ENCODE measurements at places on chromosomes 4 and X.
A peak's percentile ranks its signal among the peaks of the same experiment; 100 is the strongest.

DNA sequence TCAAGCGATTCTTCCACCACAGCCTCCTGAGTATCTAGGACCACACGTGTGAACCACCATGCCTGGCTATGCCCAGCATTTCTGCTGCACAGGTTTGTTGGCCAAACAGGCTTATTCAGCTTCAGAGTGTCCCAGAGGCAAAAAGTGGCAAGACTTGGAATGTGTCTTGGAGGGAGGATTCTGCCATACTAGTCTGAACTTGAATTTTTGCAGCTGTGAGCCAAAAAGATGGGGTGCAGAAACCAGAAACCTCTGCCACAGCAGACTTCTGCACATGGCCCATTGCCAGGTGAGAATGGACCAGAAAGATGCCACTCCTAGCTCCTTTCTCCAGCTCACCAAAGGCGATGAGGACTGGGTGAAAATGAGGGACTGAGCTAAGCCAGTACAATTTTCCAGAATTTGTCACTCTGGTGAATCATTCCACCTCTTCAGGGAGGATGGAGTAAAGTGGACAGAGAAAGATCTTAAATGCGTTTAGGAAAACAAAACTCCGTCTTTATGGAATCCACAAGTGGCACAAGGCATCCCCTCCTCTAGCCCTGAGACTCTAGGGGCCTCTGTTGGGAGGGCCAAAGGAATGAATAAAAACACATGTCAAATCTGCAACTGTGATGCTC is 369.1 kb upstream of the CLNK start:
- DNase-seq, result peak; percentile 27

GRCh38 chr4:181677621-181678020 is 565.6 kb upstream of the TENM3 start:
- no peak for DNase-seq

- DNase-seq, result no peak
Observed at GRCh38 chr4:101475246-101475645, 127.9 kb upstream of the PPP3CA start.

DNA sequence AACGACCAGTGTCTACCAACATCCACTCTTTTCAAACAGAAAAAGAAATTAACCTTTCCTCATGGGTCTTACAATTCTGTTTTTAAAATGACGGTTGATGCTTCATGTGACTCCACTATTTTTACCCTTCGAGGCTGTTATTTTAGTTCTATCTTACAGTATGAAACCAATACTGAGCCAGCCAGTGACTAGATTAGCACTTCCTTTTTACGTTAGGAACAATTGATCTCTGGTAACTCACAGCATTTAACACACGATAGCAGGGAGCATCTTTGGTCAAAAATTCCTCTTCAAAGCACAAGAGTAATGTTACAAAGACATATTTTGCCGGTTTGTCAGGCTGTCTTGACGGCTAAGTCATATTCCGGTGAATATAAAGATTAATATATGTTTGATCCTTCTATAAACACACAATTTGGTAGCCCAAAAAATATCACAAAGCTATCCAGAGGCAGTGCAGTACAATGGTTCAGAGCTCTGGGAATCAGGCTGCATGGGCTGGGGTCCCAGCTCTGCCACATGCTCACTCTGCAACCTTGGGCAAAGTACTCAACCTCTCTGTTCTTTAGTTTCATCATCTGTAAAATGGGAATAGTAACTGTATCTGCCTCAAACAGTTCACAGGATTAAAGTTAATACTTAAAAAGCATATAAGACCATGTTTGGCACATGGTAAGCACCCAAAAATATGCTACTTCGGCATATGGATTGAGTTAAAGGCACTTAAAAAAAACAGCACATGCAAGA is 62.9 kb upstream of the TXK start:
- no peak for DNase-seq

DNA sequence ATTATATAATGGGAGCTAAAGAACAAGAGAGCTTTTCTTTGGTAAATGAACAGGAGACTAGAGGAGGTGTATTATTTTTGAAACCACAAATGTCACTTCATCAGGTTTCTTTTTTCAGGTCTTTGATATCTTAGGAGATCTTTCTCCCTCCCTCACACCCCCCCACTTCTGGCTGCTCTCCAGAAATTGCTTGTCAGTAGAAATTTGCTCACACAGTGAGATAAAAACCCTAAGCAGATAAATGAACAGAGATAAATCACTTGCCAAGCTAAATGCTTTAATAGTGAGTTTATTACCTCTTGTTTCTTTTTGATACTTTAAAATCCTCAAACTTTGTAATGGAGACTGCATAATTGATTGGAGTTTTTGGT is 421.2 kb upstream of the TENM3 start:
- peak; percentile 55 for DNase-seq

GRCh38 chr4:36966756-36967460 is 277.6 kb upstream of the NWD2 start:
- no peak for DNase-seq

DNA sequence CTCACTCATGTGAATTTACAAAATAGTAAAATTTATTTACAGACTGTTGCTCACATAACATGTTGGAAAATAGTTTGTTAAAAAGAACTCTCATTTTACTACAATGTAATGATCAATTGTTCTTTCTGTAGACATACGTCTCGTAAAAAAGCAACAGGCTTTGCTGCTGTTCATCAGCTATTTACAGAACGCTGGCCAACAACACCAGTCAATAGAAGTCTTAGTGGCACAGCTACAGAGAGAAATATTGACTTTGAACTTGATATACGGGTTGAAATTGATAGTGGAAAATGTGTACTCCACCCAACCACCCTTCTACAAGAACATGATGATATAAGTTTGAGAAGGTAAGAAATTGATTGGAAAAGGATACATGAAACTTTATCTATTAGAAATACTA is 47.6 kb upstream of the ADAD1 start:
- DNase-seq, result no peak

GRCh38 chr4:146099585-146099984 is 75.9 kb upstream of the LSM6 start:
- DNase-seq, result no peak

DNA sequence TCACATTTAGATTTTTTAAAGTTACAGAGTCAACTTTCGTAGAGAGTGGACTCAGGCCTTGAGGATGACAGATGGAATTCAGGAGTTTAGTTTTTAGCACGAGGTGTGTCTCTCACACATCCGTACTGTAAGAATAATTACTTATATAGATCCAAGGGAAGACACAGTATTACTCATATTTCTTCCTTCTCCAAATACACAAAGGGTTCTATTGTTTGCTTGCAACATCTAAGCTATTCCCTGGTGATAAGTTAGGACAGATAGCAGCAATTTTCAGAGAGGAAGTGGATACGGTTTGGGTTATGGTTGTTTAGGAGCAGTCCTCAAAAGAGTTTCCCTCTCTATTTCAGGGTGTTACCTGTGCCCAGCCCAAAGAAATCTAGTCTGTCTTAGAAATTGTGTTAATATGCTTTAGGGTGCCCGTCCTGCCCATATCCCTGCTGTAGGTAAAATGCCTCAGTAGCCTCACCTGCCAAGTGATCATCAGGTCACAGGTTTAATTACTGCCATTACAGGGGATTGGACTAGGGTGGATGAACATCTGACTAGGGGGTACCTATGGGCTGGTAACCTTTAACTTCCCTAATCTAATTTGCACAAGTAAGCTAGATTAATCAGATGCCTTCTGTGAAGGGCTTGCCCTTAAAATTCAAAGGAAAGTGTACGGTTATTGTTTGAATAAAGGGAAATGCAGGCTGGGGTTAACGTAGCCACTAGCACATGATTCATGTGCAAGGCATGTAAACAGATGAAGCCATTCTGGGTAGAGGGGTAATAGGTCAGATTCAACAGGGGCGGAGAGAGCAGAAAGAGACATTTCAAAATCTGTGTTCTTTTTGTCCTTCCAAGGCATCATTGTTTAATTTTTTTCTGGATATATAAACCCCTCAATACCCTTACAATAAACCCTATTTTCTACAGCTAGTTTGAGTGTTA is 8.7 kb upstream of the PPP3CA start:
- DNase-seq, result peak; percentile 83

DNA sequence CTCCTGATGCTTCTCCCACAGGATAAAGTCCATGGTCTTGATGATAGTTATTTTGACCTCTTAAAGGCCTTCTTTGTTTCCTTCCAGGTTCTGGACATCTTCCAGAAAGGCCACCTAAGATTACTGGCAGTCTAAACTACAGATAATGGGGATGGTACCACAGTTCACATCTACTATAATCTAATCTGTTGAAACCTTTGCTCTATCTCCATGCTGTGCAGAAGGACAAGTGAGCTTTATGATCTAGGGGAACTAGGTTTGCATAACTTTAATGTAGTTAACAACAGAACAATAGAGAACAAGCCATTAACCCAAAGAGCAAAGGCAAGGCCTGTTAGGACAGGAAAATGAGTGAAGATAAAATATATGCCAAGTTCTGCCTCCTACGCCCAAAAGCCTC is 103.9 kb upstream of the KLHL13 start:
- DNase-seq, result no peak

- no peak for DNase-seq
Observed at GRCh38 chr4:127857641-127858040, 23.1 kb upstream of the PLK4 start.

GRCh38 chrX:69278031-69278687 is 112.9 kb upstream of the PJA1 start:
- no peak for DNase-seq

- no peak for DNase-seq
Observed at GRCh38 chrX:3371163-3371562, 24.7 kb upstream of the MXRA5 start.

DNA sequence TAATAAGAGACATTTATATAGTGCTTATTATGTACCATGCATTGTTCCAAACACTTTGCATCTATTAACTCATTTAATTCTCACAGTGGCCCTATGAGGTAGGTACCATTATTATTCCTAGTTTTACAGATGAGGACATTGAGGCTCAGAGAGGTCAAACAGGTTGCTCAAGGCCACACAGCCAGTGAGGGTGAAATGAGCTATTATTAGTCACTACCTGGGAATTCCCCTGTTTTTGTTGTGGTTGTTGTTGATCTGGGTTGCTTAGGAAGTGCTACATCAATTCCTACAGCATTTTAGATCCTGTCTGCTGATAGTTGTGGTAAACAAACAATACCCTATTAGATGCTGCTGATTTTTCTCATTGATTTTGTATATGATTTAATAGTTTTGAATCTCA is 41.2 kb downstream of the APLN start:
- DNase-seq, result no peak

GRCh38 chrX:24990535-24990934 is 25.2 kb downstream of the ARX start:
- no peak for DNase-seq

- no peak for DNase-seq
Observed at GRCh38 chrX:1262369-1262768, 6.2 kb upstream of the CSF2RA start.

- no peak for DNase-seq
Observed at GRCh38 chr4:99943904-99944437, 2.4 kb downstream of the DNAJB14 start.

- no peak for DNase-seq
Observed at GRCh38 chrX:112190646-112191045, 108.1 kb upstream of the TRPC5 start.
